ENCODE measurements at places on chromosomes 5 and 9.

DNA sequence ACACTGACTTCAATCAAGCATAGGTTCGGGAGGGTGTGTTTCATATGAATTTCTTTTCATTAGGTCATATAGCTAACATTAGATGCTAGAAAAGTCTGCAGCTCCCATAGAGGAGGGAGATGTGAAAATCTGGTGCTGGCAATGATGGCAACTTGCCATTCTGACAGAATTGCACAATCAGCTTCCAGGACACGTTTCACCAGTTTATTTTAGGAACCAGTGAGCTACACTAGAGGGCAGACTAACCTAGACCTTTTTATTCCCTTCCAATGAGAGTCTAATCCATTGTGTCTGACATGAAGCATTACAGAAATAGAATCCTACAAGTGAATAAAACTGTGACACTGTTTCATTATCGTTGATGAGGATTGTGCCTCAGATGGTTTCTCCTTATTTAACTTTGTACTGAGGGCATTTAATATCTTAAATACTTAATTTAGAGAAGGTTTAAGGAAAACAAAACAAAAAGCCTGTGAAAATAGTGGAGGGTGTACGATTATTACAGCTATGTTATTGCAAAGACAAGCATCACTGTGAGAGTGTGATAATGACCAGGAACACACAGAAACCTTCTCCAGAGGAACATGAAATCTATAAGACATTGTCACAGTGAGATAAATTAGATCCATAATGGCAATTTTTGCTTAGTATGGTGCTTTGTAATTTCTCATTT, 363.3 kb upstream of the RPS23 start:
- no peak for DNase-seq

DNA sequence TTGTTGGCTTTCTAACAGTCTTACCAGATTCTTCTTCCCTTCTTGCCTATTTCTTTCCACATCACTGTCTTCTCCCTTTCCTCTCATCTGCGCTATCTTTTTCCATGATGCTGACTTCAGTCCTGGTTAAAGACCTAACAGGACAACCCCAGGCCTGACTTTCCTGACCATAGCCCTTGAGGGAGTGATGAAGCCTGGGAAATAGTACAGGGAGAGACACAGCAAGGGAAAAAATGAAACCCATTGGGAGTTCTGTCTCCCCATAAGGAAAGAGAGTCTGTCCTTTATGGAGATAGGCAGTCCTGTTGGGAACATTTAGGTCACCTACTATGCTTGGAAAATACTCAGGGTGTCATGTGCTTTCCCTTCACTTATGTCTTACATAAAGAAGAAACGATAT, 92.7 kb downstream of the GIN1 start:
- DNase-seq: no peak

GRCh38 chr5:119367502-119368237, 11.9 kb downstream of the TNFAIP8 start:
- DNase-seq: no peak

GRCh38 chr9:112193572-112194288, 18.6 kb upstream of the SUSD1 start:
- no peak for DNase-seq

DNA sequence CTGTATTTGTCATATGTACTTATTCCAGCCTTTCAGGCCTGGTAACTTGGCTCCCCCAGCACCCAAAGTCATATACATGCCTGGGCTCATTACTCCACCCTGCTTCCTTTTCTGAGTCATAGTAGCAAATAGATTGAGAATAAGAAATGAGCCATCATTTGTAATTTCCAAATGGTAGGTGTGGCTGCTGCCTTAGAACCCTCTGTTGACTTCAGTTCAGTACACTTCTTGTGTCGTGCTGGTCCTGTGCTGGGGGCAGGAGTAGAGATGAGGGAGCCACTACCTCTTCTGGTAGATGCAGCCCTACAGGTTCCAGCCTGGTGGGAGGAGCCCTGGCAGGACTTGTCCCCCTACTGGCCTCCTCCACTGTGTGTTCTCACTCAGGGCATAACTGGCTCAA, 11.1 kb downstream of the GM2A start:
- no peak for DNase-seq

GRCh38 chr5:139272471-139273321, 20.8 kb upstream of the MATR3 start:
- DNase-seq: peak; percentile 8

GRCh38 chr5:180625125-180625790, 24.1 kb downstream of the FLT4 start:
- DNase-seq: no peak

- DNase-seq: no peak
Observed at GRCh38 chr5:178069909-178070308, 43.4 kb upstream of the N4BP3 start.

- DNase-seq: no peak
Observed at GRCh38 chr9:72537011-72537545, 15.7 kb downstream of the TMC1 start.

DNA sequence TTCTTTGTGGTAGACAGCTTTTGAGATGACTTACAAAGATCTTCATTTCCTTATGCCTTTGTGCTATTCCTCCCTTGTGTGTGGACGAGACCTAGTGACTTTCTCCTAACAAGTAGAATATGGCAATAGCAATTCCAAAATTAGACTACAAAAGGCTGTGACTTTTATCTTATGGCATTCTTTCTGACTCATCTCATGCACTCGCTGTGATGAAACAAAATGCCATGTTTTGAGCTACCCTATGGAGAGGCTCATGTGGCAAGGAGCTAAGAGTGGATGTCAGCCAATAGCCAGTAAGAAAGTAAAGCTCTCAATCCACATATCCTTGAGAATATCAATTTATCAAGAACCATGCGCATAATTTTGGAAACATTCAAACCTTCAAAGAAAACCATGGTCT, 380.5 kb upstream of the SMC2 start:
- no peak for DNase-seq

DNA sequence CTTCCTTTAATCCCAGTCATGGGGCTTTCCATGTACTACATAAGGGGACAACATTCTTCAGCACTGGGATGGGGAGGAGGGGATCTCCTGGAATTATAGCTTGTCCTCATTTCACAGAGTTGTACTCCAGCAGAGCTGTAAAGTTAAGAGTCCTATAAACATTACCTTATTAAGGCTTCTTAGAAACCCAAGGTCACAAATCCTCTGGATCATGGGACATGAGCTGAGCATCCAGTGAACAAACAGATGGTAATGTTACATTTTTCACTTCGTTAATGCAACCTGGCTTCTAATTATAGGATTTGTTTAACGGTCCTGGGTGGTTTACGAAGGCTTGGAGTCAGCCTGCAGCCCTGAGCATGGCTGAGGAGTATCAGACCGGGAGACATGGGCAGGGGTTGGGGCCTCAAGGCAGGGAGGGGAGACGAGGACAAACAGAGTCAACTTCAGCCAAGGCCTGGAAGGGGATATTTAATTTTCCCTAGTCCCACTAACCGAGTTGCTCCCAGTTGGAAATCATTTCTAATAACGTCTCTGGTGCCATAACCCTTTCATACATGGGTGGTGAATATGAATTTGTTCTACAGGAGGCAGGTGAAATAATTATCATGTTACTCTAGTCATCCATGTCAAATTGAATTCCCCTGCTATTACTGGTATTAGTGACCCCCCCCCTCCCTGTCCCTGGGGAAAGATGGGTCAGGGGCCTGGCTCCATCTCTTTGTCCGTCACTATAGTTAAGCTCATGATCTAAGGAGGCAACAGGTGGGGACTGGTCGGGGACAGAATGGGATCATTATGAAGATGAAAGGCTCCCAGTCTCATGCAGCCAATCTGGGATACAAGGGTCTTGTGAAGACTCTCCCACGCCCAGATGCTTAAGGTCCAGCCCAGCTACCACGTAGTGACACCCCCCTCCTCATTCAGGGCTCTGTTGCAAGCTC, 10.7 kb upstream of the IL17B start:
- no peak for DNase-seq

DNA sequence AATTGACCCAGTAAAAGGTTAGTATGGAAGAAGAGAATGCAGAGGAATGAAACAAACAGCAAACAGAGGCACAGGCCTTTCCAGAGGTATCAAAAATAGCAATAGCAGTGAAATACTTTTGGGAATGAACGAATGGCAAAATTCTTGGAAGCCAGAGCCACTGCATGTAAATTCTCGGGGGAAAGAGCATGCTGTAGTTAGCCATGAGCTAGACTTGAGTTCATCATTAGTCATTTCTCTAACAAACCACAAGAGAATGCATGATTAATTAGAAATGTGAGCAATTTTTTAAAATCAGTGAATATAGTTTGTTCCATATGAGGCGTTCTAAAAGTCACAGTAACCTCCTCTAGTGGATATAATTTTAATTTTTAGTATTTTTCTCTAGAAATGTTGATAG, 170.3 kb upstream of the PRR16 start:
- no peak for DNase-seq

DNA sequence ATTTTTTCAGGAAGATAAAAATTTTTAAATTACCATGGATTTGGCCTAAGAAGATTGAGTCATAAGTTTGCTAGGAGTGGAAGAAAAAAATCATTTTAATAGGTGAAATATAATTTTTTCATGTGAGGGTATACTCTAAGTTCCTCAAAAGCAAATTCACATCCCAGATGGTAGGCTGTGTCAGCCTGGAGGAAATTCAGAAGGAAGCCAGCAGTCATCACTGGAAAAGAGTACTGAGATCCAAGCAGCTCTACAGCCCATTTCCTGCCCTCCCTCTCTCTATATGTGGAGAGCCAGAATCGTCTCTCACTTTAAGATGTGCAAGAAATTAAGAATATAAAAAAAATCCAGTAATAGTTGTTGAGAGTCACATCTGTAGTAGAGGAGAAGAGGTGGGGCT, 126.5 kb upstream of the CDH18 start:
- DNase-seq: no peak

DNA sequence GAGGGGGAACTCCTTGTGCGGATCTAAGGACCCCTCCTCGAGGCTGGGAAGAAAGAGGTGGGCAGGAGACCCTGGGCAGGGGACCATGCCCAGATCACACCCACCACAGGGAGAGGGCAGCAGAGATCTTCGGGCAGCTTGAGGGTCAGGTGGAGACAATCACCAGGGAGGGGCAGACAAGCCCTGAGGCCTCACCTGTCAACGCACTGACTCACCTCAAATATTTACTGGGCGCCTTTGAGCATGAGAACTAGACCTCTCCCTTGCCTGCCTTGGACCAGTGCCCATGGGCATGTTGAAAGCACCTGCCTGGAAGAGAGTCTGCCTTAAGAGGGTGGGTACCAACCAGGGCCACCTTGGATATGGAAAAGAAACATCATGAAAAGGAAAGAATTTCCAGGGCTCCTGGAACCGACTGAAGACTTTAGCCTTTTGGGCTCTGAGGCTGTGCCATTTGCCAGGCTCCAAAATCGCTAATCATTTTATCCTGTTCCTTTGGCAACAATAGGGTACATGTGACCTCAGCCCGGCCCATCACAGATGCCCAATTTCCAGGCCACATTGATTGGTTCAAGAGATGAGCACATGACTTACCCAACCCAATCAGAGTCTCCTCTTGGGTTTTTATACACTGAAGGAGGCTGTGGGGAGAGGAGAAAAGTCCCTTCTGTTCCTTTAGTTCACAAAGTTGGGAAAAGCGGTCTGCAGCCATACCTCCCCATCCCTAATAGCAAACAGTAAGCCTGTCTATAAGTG, 10.4 kb upstream of the SPINK4 start:
- no peak for DNase-seq

GRCh38 chr5:81850501-81851357, 99.8 kb upstream of the SSBP2 start:
- no peak for DNase-seq

- no peak for DNase-seq
Observed at GRCh38 chr5:150633429-150633828, 7.0 kb upstream of the SYNPO start.

GRCh38 chr9:68506551-68506950, 34.1 kb downstream of the TMEM252 start:
- no peak for DNase-seq

GRCh38 chr9:137879566-137880150, 2.1 kb downstream of the CACNA1B start:
- no peak for DNase-seq

DNA sequence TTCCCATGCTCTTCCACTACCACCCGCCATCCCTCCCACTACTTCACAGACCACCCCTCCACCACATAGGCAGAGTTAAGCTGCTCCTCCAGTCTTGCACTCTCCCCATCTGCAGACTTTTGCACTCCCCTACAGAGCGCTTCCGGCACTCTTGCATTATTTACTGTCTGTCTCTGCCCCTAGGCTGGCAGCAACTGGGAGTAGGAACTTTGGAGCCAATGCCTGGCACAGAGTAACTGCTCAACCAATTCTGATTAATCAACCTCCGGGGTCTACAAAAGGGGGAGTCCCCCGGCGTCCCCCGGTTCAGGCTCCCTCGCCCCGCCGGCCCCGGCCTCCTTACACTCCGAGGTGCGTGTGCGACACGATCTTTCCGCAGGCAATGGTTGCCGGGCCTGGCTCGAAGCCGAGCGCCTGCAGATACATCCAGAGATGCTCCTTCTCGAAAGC, 498 bp downstream of the HAUS6 start:
- DNase-seq: no peak

DNA sequence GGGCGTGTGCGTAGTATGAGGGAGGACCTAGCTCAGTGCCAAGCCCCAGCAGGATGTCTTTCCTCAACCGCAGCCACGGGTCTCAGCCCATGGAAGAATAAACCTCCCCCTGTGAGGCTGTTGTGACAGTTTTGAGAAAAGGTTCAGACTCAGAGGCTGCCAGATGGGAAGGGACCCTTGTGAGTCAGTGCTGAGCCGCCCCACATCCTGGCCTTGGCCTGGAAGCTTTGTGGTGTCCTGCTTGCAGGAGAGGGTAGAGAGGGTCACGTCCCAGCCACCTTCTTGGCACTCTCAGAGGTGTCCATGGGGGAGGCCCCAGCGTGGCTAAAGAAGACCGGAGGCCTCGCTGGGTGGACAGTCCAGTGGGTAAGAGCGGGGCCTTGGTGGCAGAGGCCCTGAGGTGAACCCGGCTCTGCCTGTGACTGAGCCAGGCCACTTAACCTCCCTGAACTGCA, 2.8 kb downstream of the GRHPR start:
- DNase-seq: no peak

DNA sequence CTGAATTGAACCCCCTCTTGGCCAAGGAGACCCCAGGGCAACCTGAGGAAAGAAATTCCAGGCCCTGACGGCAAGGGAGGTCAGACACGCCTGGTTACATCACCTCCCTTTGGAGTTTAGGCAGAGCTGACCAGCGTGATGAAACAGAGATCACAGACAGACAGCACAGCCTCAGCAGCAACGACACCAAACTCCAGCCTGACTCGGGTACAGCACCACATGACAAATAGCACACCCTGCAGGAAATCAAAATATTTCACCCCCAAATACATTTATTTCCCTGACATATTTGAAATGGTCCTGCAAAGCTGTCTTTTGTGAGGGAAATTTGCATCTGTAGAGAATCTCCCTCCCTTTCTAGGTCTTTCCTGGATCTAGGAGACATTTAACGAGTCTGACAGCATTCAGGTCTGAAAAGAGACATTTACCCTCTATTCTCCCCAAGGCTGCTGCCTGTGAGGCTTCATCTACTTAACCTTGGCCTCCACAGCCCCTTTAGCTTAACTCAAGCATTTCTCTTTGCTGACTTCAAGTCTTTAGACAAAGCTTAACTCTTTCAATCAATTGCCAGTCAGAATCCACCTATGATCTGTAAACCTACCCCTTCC, 2.6 kb downstream of the QSOX2 start:
- no peak for DNase-seq
